Activated naive CD4-positive, alpha-beta T cell treated with Interleukin-2 at 50 U/mL for 16 hours (primary cell): ENCODE measurements at places on chromosomes 4 and X.

DNA sequence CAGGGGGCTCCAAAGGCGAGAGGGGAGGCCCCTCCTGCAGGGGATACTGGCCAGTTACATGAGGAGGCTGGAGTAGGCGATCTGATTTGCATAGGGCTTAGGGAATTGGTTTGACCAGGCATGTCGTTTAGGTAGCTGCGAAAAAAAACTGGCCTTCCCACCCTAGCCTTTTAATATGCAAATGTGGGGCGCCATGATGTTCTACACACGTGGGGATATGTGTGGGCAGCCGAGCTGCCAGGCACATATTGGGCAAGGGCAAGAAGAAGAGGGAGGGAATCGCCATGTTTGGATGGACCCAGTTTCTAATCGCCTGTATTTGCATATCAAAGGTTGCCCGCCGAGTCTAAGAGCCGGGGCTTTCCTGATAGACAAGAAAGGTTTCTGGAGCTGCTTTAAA lies 121.3 kb downstream of the PRKX start:
- no peak for DNase-seq

- no peak for DNase-seq
Measured at GRCh38 chrX:151155234-151155633, 21.1 kb upstream of the GPR50 start.

DNA sequence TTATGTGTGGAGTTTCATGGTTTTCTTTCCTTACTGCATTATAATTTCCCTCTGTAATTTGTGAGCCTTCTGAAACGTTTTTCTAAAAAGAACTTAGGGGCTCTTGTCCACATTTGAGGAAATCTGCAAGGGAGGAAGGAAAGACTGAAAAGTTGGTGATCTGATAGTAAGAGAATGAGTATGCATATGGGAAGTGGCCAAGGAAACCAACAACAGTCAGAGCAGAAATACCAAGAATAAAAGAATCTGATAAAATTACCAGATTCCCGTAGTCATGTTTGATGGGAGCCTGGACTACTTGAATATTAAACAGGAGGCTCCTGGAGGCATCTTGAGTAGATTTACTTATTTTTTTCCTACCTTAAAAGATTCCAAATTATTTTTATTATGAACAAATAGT lies 50.1 kb downstream of the MEPE start:
- no peak for DNase-seq

GRCh38 chr4:152588869-152589268 lies 53.0 kb upstream of the FBXW7 start:
- no peak for DNase-seq

DNA sequence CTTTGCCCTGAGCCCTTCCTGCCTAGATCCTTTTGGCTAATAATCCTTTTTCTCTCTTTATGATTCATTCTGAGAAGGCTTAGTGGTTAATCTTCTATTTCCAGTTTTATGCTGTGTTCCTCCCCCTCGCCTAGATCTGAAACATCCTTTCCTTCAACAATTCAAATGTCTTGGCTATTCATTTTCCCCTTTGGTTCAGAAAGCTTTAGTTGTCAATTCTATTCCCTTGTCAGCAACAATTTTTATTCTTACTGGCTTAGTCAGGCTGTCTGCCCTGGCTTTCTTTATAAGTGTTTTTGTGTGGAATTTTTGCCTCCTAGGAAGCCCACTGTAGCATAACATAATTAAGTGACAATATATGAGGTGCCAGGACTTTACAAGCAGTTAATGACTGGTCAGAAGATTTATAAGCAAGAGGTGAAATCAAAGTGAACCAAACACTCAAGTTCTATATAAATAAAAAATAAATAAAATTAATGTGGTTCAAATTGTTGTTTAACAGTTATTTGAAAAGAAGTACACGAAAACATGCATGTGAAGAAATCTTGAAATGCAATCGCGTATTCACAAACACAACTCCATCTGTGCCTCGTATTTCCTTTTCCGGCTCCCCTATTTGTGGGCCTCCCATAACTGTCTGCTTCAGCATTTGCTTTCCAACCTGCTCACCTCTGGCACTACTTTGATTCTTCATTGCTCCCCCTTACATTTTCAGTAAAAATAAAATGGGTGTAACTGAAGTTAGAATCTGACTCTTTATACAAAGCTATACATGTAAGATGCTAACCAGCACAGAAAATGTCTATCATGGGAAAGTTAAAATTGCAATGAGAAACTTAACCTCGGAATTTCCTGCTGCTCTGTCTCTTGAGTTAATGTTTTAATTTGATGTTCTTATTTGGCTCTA lies 235.4 kb downstream of the SPRY1 start:
- DNase-seq = no peak
